G401 (cell line): ENCODE measurements at places on chromosomes 2 and 18. TPM values are rescaled to one million over a fixed set of nuclear protein-coding genes. Genes with fewer than 3 reads are reported as not detected.

The KCNG2 gene
- total RNA-seq = 3.8 and 8.6 TPM in 2 replicates

The HOXD12 gene
- not detected in 2 replicates for total RNA-seq

The AQP12B gene
- not detected in 2 replicates for total RNA-seq

DNA sequence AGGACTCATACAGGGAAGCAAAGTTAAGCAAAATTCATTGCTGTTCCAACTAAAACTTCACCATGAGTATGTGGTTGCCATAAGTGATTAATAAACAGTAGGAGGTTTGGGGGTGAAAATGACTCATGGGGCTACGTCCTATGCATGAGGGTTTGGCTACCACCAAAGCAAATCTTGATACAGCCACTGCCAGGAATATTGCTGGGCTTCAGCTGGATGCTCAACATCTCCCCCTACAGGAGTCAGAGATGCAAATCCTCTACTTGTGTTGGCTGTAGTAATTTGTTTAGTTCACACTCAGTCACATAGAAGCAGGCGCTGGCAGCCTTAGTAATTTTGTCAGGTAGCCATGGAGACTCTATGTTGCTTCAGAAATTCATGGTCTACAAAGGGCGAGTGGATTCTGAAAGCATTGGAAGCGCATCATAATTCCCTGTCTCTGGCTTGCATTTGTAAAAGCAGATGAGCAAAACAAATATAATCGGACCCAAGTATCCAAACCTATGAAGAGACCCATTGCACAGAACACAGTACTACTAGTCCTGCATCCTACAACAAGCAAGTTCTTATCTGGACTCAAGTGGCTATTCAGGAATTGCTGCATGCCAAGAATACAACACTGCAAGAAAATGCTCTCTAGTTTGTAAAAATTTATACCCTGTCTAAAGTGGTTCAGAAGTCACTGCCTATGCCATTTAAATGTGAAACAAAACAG lies 76.0 kb downstream of the CD28 start:
- peak; percentile 30 for DNase-seq

DNA sequence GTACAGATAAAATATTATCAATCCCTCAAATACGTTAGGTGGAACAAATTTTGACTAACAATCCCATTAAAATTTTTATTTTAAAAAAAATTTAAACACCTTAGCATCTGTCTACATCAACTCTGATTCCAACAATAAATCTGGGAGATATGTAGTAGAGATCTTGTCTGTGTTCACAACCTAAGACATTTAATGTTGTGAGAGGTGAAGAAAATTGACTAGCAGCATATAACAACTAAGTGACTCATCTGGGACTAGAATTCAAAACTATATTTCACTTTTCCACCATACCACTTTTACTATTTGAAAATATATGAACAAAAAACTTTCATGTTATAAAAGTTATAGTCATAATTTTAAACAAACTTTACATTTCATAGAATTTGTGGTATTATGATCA lies 97.9 kb downstream of the ATAD2B start:
- DNase-seq = no peak
